ENCODE measurements at places on chromosomes 3 and 15. TPM values are rescaled to one million over a fixed set of nuclear protein-coding genes. Genes with fewer than 3 reads are reported as not detected.

GRCh38 chr15:59398220-59398619, 25.5 kb upstream of the MYO1E start:
- no peak for DNase-seq

DNA sequence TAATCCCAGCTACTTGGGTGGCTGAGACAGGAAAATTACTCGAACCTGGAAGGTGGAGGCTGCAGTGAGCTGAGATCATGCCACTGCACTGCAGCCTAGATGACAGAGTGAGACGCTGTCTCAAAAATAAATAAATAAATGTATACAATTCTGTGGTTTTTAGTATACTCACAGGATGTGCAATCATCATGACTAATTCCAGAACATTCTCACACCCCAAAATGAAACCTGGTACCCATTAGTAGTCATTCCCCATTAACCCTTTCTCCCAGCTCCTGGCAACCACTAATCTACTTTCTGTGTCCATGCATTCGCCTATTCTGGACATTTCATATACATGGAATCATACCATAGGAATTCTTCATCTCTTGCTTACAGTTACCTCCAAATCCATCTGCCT, 44.5 kb downstream of the LRRFIP2 start:
- no peak for DNase-seq

GRCh38 chr3:110180733-110181132, 843.4 kb upstream of the DPPA4 start:
- DNase-seq: no peak

DNA sequence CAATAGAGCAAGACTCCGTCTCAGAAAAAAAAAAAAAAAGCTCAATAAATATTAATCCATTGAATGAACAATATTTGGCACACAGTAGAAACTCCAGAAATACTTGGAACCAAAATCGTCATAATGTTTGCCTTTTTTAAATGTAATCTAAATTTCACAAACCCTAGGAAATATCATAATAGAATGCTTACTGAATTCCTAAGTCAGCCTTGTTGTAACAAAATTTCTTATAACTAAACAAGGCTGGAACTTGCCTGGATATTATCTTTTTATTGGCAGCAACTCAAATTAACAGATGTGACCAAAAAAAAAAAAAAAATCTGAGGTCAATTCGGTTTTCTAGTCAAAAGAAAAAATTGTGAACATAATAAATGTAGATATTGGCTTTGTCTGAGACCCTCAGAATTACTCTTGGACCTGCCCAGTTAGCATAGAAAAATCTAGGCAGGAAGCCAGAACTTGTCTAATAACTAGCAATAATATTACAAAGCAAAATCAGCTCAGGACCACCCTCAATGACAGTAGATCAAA, 33.3 kb downstream of the GABPB1 start:
- DNase-seq: no peak

DNA sequence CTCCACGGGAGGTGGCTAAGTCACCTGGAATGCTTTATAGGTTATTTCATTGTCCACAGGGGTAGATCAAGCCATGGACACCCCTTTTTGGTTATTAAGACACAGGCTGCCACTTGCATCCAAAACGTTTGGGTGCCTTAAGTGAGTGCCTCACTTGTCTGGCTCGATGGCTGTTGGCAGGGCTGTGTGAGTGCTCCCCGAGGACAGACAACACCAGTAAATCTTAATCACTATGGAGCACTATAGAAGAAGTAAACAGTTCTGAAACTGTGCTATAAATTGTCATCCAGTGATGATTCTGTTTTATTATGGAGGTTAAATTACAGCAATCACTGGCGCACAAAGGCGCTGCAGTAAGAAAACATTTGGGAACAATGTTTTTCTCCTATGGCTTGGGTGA, 215.5 kb downstream of the CACNA2D3 start:
- no peak for DNase-seq

The KLHL6 gene
- not detected for total RNA-seq

The CXCR6 gene
- total RNA-seq: 0.10 TPM

The MME gene
- total RNA-seq: not detected

All from NCI-H460 (cell line).